ENCODE measurements at places on chromosomes 5 and 9.

DNA sequence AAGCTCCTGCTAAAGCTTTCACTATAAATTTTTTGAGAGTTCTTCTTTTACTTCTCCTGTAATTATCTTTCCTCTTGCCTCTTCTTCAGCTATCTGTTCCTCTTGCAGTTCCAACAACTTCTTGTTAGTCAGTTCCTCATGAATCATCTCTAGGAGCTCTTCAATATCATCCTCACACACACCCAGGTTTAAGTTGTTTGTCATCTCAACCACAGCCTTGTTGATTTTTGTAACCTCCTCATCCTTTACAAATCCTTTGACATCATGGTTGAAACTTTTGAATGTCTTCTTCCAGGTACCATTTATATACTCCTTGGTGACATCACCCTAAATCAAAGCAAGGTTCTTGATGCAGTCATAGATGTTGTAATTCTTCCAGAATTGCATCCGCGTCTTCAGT, 106.3 kb upstream of the MAMDC2 start:
- DNase-seq = no peak

- no peak for DNase-seq
These were observed 669 bp upstream of the AMBP start for GRCh38 chr9:114078781-114079156.

DNA sequence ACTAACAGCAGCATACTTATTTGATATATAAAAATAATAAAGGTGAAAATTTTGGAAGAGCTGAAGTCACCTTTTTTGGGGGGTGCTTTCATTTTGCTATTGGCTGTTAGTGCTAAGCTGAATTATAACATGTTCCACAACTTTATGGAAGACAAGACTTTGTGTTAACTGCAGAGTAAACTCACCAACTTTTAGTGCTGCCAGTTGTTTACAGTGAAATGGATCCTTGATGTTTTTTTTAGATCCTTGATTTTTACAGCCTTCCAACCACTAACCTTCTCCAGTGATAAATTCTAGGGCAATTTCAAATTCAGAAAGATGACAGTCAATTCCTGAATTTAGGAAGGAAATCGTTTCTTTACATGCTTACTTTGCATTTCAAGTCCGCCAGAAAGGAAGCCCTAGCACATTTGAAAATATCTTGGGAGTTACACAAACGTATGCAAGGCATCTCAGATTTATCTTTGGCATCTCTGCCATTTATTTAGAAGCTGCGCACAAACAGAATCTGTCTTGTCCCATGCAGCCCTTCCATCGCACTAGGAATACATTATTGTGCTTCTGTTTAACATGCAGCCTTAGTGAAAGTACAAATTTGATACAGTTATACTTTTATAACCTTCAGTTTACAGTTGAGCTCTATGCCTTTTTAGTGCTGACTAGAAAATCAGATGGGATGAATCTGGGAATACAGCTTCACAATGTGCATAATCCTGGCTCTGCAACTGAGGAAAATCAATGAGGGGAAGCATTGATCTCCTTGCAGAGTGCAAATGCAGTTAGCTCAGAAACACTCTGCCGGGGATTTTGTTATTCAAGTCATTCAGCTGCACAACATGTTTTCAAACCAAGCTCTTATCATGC, 142.4 kb upstream of the ZNF608 start:
- no peak for DNase-seq

- no peak for DNase-seq
These were observed 83.5 kb upstream of the GNAQ start for GRCh38 chr9:78115073-78115472.

- no peak for DNase-seq
These were observed 345.9 kb upstream of the RPS23 start for GRCh38 chr5:82624062-82624461.
